ENCODE measurements at places on chromosomes 6 and 20.
A peak's percentile ranks its signal among the peaks of the same experiment; 100 is the strongest.

DNA sequence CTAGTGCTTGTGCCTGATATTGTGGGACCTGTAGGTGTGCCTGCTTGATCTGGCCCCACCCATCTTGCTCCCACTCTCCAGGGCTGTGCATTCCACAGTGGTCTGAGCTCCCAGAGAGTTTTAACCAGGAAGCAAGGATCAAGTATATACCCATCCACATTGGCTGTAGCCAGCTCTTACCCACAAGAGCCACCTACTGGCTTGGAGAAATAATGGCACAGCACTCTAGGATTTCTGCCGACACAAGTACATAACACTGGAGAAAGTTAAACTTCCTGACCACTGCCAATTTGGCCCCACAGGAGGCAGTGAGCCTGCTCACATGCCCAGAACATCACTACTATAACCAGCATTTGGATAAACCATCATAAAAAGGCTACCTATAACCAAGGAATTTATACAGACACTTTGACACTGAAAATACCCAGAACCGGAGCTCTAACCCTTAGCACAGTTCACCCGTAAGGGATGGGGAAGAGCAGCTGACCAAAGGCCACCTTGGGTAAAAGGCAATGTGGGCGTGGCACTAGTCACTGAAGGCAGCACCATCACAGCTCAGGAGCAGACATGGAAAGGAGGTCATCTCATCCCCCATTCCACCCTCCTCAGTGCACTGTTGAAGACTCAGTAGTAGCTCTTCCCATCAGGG is 440.4 kb downstream of the BTBD3 start:
- no peak for DNase-seq

- no peak for DNase-seq
These were observed 564.2 kb downstream of the TFAP2B start for GRCh38 chr6:51382847-51383246.

DNA sequence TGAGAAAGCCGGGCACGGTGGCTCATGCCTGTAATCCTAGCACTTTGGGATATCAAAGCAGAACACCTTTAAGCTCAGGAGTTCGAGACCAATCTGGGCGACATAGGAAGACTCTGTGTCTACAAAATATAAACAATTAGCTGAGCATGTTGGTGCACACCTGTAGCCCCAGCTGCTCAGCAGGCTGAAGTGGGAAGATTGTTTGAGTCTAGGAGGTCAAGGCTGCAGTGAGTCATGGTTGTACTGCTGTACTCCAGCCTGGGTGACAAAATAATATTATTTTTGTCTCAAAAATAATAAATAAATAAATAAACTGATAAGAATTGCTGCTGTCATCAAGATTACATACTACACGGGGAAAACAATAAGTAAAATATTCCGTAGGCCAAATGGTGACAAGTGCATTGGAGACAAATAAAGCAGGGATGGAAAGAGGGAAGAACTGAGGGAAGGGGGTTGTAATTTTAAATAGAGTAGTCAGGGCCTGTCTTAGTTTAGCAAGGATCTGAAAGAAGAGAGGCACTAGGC is 14.0 kb upstream of the TOP1 start:
- no peak for DNase-seq

DNA sequence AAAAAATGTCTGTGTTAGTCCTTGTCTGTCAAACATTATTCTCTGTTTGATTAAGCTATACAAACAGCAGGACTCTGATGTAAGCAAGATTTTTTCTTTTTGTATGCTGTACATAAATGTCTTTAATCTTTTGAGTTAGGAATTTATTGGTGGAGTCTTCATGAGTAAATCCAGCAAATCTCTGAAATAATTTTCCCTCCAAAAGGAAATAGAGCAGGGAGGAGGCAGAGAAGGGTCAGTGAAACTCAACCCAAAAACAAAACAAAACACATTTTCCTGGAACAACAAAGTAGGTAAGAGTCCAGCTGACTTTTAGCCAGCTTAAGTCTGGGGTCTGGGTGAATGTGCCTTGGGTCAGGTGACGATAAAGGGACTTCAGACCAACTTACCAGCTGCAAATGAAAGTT is 113.7 kb downstream of the FOXA2 start:
- DNase-seq, result no peak

GRCh38 chr6:8352966-8353340 is 82.4 kb downstream of the SLC35B3 start:
- no peak for DNase-seq

DNA sequence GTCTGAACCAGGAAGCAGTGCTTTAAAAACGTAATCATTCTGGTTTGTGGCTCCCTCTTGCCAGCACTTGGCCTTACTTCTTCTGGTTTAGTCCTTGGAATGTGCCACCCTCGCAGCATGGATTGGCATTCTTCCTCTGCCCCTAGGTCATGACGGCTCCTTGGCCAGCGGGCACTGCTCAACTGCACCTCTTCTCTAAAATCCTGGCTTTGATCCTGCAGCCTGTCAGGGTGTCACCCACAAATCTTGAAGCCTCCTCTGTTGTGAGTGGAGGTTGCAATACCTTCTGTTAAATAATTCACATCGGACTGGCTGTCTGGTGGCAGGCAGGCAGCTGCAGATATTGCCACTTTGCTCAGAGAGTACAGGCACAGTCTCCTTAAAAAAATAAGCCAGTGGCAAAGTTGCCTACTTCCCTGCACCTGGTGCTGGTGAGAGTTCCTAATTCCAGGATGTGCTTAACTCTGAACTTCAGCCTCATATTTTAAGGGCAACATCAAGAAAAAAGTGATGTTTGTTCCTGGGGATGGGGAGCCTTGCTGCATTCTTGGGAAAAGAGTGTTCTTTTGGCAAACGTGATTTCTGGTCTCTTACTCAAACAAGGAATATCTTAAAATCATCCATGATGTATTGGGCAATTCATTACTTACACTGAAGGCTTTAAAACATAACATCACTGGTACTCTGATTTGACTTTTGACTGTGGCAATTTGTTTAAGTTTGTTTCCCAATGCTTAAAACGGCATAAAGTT is 179.8 kb downstream of the FOXA2 start:
- no peak for DNase-seq

GRCh38 chr6:43338243-43338642 is 29.6 kb upstream of the CRIP3 start:
- no peak for DNase-seq

- no peak for DNase-seq
These were observed 40.6 kb downstream of the NINL start for GRCh38 chr20:25544734-25545133.

GRCh38 chr20:49727478-49727877 is 13.8 kb upstream of the B4GALT5 start:
- DNase-seq, result no peak

GRCh38 chr6:95648636-95649035 is 71.3 kb downstream of the MANEA start:
- no peak for DNase-seq

GRCh38 chr20:63955281-63955826 is 862 bp downstream of the UCKL1 start:
- DNase-seq, result peak; percentile 27

DNA sequence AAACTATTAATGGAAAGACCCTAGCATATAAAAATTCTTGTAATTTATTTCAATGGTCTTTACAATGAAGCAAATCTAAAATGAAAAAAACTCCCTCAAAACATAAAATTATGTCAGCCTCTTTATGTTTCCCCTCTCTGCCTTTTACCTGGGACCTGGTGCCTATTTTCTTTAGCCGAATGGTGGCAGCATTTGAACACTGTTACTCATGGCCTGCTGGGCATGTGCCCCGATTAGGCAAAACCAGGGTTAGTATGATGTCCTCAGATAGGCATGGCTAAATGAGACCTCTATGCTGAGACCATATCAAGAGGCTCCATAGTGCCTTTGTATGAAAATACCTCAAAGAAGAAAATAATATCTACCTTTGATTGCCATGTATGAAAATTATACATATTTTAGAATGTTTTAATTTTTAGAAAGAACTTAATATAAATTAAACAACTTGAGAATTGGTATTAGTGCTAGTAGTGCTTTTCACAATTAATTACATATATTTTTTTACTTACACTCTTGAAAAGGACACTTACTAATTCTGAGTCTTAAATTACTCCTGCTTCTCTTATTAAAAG is 22.5 kb upstream of the C6orf58 start:
- DNase-seq, result peak; percentile 23

DNA sequence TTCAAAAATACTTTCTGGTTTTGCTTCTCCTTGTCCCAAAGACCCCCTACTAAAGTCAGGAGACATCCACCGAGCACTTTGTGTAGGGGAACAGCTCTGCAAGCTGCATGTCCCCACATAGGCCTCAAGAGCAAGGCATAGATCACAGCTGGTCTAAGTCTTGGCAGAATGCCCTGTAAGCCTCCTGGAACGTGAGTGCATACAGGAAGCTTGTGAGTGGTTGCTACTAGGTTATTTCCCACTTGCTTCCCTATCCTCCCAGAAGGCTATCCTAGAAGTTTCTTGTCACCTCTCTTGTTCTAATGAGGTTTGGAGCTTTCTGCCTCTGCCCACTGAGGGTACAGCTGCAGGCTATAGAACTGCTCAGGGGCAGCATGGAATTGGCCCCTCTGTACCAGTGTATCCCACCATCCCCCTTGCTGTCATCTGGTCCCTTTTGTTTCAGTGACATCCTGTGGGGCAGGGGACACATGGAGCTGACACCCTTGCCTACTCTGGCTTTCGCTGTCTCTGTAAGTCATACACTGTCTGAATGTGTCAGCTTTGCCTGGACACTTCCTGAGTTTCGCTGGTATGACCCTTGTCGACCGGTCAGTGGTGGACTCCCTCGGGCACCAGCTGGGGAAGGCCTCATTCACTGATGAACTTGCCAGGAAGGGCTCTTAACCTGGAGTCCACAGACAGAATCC is 35.6 kb upstream of the KCNK16 start:
- DNase-seq, result peak; percentile 36

DNA sequence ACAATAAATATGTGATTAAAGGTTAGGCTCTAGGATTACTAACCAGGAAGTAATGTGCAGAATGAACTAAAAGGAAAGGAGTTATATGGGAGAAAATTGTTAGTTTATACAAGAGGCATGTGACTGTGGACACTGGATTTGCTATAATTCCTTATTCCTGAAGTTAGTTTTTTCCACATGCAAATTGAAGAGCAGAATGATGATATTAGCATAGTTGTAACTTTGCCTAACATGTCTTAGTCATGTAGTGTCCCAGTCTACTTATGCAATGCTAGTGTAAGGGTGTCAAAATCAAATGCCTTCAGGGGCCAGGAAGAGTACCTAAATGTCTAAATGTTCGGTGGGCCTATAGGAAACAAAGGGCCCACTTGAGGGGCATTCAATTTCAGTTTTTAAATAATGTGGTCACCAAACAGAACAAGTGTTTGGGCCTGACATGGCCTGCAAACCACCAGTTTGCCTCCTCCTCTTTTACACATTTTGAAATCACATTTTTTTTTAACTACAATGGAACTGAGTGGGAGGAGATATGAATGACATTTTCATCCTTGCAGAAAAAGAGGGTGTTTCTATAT is 28.0 kb upstream of the CEP85L start:
- DNase-seq, result peak; percentile 20

- peak; percentile 6 for DNase-seq
These were observed 53.9 kb upstream of the LAMP5 start for GRCh38 chr20:9460518-9460917.

DNA sequence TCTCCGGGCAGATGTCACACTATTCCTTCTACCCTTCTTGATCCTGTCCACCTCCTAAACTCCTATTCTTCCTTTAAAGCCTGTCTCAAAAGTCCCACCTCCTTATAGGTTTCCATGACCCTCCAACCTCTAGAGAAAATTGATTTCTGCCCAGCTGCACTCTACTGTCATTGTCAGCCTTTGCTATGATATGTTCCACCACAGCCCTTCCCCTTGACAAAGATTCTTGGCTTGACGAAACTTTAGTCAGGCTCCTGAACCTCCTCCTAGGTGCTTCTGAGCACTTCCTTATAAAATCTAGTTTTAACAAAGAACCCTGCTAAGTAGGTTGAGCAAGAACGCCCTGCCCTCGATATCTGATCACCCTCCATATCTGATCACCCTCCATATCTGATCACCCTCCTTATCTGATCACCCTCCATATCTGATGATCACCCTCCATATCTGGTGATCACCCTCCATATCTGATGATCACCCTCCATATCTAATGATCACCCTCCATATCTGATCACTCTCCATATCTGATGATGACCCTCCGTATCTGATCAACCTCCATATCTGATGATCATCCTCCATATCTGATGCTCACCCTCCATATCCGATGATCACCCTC is 103.2 kb downstream of the RIN2 start:
- DNase-seq, result no peak

Data from NCI-H226 (cell line).